Activated CD4-positive, alpha-beta memory T cell treated with anti-CD3 and anti-CD28 coated beads for 36 hours (primary cell): ENCODE measurements at places on chromosomes 6 and 20. TPM values are rescaled to one million over a fixed set of nuclear protein-coding genes. Genes with fewer than 3 reads are reported as not detected.

- no peaks in the 10 kb centered on the region for H3K36me3 ChIP-seq
- H3K27ac ChIP-seq, result no peak overlapping the region
- H3K27me3 ChIP-seq, result no peaks in the 10 kb centered on the region
- H3K4me3 ChIP-seq, result no peak overlapping the region
- DNase-seq, result no peak
- H3K4me1 ChIP-seq, result no peaks in the 10 kb centered on the region
These were observed 154.7 kb upstream of the LAMP5 start for GRCh38 chr20:9359561-9360308.

GRCh38 chr20:48682529-48683363, 145.1 kb downstream of the PREX1 start:
- peak overlapping the region; percentile 30 for H3K27ac ChIP-seq
- H3K36me3 ChIP-seq, result peaks cover 18% of the 10 kb centered on the region
- H3K27me3 ChIP-seq, result no peaks in the 10 kb centered on the region
- H3K4me3 ChIP-seq, result no peak overlapping the region

- no peak overlapping the region for H3K4me3 ChIP-seq
- no peaks in the 10 kb centered on the region for H3K27me3 ChIP-seq
- H3K4me1 ChIP-seq, result no peaks in the 10 kb centered on the region
- no peak for DNase-seq
- no peak overlapping the region for H3K27ac ChIP-seq
These were observed 105.0 kb upstream of the LAMP5 start for GRCh38 chr20:9409352-9409751.

- H3K4me3 ChIP-seq, result no peak overlapping the region
- no peaks in the 10 kb centered on the region for H3K36me3 ChIP-seq
- no peaks in the 10 kb centered on the region for H3K4me1 ChIP-seq
These were observed 85.0 kb upstream of the BMP5 start for GRCh38 chr6:55960344-55960743.

DNA sequence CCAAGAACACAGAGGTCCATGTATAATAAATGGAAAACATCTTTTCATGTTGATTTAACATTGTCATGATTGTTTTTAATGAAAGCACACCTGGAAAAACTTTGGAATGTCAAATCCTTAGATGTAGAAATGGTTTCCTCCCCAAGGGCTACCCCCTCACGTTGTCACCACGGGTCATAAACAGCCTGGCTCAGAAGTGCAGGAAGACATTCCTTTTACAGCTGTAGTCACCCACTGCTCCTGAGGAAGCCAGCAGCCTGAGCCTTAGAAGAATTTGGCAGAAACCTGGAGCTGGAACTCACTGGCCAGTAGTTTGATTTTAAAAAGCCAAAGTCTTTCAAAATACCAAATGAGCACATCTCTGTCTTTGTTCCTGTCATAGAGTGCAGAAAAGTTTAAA, 23.7 kb downstream of the ADGRF5 start:
- H3K36me3 ChIP-seq, result no peaks in the 10 kb centered on the region
- H3K4me3 ChIP-seq, result no peak overlapping the region
- DNase-seq, result no peak
- H3K4me1 ChIP-seq, result no peaks in the 10 kb centered on the region

DNA sequence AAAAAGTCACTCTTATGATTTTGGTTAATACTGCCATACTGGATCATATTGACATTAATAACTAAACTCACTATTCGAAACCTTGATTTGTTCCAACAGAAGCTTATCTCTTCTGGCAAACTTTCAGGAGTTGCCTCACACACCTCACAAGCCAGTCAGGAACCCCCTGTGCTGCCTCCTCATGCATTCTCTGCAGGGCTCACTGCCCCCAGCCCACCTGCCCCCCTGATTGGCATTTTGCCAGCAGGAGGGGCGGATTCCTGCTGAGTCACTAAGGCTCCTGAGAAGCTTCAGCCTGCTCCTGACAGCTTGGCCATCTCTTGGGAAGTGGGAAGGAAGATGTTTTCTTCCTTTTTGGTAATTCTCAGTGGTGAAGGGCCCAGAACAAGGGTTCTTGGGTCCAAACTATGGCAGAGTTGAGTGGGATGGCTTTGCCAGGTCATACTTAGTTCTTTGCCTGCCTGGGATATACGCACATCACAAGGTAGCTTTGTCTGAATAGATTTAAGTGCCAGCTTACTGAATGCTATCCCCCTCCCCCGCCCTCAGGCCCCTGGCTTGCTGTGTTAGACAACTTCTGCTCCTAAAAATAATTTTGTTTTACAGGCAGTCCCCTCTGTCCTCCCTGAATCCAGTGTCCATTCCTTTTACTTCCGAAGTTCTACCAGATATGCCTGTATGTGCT, 31.4 kb downstream of the SLC35F1 start:
- H3K27ac ChIP-seq, result no peak overlapping the region
- H3K4me1 ChIP-seq, result no peaks in the 10 kb centered on the region
- H3K4me3 ChIP-seq, result no peak overlapping the region
- no peak for DNase-seq

DNA sequence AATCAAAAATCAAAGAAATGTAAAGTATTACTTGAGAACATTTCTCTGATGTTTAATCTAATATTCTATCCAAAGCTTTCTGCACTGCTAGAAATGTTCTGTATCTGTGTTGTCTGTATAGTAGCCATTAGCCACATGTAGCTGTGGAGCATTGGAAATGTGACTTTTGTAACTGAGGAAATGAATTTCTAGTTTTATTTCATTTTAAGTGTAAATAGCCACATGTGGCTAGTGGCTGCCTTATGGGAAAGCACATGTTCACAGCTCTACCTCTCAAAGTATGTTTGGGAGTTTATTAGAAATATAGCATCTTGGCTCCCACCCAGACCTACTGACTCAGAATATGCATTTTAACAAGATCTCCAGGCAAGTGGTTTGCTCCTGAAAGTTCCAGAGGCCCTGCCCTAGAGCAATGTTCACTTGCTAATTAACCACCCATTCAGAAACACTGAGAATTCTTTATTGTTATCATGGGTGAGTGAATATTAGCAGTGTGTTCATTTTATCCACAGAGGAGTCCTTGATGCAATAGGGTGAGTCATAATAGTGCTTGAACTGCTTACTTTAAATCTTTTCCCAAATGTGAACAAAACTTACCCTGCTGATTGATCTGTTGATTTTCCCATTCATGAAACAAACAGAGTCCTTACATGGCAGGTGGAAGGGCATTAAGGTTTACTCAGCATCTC, 282.7 kb downstream of the PLCB1 start:
- DNase-seq, result no peak
- H3K27me3 ChIP-seq, result peaks cover 2% of the 10 kb centered on the region
- H3K27ac ChIP-seq, result no peak overlapping the region
- H3K4me1 ChIP-seq, result no peaks in the 10 kb centered on the region
- H3K36me3 ChIP-seq, result no peaks in the 10 kb centered on the region

- H3K27me3 ChIP-seq, result no peaks in the 10 kb centered on the region
- peaks cover 4% of the 10 kb centered on the region for H3K4me1 ChIP-seq
- DNase-seq, result peak; percentile 37
- H3K4me3 ChIP-seq, result no peak overlapping the region
These were observed 39.2 kb downstream of the KCNK5 start for GRCh38 chr6:39189915-39190544.

BPI gene
- not detected for total RNA-seq

SPATS1 gene
- not detected for total RNA-seq

VSTM2L gene
- not detected for total RNA-seq

JPH2 gene
- not detected for total RNA-seq

LY6G6D gene
- total RNA-seq, result not detected
